ENCODE measurements at places on chromosomes 7 and 10.

DNA sequence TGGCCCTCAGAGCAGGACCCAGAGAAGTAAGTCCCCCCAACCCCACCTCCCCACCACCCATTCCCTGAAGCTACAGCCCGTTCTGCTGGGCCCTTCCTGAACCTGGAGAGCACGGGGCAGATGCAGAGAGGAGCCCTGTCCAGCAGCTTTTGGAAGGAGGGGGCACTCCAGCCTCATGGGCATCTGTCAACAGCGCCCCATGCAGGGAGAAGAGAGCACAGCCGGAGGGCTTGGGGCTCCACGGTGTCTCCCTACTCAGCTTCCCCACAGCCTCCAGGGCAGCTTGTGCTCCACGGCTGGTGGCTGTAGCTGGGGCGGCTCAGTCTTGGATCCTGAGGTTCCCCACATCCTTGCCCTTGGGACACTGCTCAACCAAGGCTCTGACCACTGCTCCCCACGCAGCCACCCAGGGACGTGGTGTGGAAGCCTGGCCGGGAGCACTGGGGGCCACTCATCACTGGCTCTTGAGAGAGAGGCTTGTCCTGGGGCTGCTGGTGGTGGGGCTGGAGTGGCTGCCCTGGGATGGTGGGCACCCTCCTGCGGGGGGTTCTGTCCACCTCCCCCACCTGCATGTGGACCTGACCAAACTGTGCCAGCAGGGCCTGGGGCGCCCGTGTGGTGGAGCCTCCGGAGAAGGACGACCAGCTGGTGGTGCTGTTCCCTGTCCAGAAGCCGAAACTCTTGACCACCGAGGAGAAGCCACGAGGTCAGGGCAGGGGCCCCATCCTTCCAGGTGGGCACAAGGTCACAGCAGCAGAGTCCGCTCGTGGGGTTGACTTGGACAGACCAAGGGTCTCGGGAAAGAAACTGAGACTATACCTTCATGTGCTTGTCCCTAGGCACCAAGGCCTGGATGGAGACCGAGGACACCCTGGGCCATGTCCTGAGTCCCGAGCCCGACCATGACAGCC is 4.5 kb downstream of the PRAP1 start:
- DNase-seq: no peak

DNA sequence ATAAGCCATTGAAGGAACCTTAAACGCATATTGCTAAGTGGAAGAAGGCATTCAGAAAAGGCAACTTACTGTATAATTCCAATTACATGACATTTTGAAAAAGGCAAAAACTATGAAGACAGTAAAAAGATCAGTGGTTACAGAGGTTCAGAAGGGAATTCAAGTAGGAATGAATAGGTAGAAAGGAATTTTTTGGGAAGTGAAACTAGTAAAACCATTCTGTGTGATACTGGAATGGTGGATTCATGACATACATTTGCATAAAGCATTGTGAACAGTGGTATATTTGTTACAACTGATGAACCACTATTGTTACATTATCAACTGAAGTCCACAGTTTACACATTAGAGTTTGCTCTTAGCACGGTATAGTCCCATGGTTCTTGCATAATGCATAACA is 114.2 kb upstream of the GPR22 start:
- no peak for DNase-seq

DNA sequence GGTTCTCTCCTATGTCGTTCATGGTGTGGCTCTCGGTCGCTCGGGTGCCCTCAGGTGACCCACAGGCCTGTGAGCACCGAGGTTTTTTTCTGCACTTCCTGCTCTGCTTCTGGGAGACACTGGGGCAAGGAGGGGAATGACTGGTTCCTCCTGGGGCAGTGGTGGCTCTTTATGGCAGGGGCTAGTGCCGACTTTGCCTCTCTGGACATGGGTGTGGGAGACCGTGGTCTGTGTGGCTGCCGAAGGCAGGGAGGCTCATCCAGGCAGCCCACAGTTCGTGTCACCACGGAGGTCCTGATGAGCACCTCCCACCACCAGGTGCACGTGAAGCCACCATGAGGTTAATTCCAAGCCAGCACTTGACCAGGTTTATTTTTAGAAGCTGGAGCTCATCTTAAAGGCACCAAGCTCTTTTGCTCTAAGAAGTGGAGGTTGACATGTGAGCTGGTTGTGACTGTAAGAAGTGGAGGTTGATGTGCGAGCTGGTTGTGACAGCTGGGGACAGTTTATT is 24.7 kb upstream of the DPYSL4 start:
- no peak for DNase-seq

- DNase-seq: no peak
Measured at GRCh38 chr7:152869041-152869676, 109.6 kb downstream of the ACTR3B start.

DNA sequence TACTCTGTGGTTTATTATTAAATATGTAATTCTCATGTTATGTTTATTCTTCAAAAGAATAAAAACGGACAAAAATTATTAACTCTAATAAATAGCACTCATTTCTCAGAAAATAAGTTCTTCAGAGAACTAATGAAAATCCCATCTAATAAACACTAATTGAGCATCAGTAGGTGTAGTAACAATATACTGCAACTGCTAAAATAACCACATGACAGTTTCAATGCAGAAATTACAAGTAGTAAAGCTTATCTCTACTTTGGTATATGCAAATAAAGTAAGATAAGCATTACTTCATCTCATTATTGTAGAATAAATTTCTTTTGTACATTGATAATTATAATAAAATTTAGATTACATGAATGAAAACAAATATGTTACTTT is 56.4 kb upstream of the DKK1 start:
- no peak for DNase-seq

- no peak for DNase-seq
Measured at GRCh38 chr10:54614072-54614471, 187.0 kb downstream of the PCDH15 start.

DNA sequence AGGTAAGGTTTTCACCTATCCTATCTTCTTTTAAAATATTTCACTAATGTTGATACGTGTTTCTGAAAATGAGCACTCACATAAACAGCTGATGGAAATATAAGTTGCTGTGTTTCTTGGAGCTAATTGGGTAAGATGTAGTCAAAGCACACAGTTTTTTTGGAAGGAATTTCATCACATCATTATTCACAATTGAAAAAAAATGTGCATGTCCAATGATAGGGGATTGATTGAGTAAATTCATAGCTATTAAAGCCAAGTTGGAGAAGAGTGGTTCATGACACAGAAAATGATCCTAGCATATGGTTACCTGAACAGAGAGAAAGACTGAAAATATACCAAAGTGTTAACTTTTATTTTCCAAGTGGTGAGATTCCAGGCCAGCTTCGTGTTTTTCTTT is 29.6 kb downstream of the GLI3 start:
- no peak for DNase-seq

- DNase-seq: no peak
Measured at GRCh38 chr7:35366167-35367155, 112.6 kb upstream of the TBX20 start.

GRCh38 chr10:132153616-132154217 is 33.0 kb upstream of the DPYSL4 start:
- no peak for DNase-seq

GRCh38 chr10:57716884-57717283 is 550.8 kb downstream of the IPMK start:
- no peak for DNase-seq

- DNase-seq: no peak
Measured at GRCh38 chr7:120981888-120982615, 6.5 kb upstream of the CPED1 start.

- no peak for DNase-seq
Measured at GRCh38 chr7:96127746-96128145, 194.2 kb downstream of the SLC25A13 start.

GRCh38 chr7:137091396-137091795 is 222.9 kb downstream of the CHRM2 start:
- DNase-seq: no peak

GRCh38 chr7:30851651-30852307 is 59.9 kb upstream of the AQP1 start:
- no peak for DNase-seq

DNA sequence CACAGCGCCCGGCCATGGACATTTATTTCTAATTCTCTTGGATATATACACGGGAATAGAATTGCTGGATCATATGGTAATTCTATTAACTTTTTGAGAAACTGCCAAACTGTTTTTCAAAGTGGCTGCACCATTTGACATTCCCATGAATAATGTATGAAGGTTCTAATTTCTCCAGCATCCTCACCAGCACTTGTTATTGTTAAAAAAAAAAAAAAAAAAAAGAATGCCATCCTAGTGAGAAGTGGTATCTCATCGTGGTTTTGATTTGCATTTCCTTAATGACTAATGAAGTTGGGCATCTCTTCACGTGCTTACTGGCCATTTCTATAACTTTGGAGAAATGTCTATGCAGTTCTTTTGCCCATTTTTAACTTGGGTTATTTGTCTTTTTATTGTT is 13.5 kb downstream of the CNNM2 start:
- DNase-seq: no peak
